ENCODE measurements at places on chromosomes 5 and 9.

- no peak for DNase-seq
Measured at GRCh38 chr9:98721643-98722042, 12.9 kb upstream of the GABBR2 start.

DNA sequence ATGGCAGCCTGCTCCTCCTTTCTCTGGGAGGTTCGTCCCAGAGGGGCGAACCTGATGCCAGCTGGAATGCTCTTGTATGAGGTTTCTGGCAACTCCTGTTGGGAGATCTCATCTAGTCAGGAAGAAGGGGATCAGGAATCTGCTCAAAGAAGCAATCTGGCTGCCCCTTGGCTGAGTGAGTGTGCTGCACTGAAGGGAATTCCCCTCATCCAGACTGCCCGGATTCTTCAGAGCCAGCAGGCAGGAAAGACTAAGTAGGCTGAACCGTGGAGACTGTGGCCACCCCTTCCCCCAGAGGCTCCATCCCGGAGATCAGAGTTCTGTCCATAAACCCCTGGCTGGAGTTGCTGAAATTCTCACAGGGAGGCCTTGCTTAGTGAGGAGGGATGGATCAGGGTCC lies 476.0 kb downstream of the CSNK1G3 start:
- DNase-seq = no peak

- no peak for DNase-seq
Measured at GRCh38 chr5:33319151-33319550, 121.6 kb upstream of the TARS1 start.

- DNase-seq = no peak
Measured at GRCh38 chr5:14965815-14966214, 94.2 kb upstream of the ANKH start.

DNA sequence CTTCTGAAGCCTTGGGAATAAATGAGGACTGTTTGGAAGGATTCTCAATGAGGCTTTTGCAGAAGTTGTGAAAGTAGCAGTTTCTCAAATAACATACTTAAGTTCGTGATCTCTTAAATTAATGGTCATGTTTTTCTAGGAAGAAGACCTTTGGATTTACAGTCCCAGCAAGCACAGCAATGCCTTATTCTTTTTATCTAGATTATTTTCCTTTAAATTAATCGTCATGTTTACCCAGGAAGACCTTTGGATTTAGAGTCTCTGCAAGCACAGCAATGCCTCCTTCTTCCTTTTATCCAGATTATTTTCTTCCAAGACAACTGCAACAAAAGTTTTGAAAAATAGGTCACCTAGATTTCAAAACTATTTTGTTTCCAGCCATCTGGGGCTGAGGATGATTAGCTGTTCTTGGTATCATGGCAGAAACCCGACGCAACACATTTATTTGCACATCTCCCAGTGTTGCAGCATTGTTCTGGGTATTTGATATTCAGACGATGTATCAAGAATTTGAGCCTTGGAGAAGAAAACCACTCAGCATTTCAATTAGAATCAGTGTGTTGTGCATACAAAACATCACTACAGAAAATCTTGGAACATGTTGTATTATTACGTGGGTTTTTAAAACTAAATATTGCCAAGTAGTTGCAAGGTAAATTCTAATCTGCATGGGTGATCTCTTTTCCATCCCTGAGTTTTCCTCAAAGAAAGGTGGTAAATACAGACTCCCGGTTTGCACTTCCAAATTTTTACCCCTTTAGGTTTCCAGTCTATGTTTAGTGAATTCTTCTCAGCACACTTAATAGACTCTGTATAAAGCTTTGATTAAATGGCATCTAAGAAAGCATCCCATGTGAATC lies 50.9 kb downstream of the JAKMIP2 start:
- no peak for DNase-seq

- DNase-seq = no peak
Measured at GRCh38 chr5:101067429-101067828, 164.3 kb upstream of the ST8SIA4 start.

DNA sequence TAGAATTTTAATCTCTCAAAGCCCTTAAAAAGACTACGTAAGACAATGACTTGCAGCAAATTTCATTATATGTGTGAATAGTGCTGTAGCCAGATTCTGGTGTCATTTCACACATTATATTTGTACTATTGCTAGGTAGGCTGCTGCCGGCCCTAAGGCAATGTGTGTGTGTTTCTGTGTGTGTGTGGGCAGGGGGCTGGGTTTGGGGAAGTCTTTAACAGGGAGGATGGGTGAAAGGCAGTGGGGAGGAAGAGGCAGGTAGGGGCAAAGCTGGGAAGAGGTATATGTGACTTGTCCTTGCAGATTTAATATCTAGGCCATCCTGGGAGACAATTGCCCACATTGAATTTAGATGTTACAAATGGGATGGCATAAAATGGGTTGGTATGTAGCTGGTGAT lies 130.8 kb downstream of the MACIR start:
- DNase-seq = no peak

DNA sequence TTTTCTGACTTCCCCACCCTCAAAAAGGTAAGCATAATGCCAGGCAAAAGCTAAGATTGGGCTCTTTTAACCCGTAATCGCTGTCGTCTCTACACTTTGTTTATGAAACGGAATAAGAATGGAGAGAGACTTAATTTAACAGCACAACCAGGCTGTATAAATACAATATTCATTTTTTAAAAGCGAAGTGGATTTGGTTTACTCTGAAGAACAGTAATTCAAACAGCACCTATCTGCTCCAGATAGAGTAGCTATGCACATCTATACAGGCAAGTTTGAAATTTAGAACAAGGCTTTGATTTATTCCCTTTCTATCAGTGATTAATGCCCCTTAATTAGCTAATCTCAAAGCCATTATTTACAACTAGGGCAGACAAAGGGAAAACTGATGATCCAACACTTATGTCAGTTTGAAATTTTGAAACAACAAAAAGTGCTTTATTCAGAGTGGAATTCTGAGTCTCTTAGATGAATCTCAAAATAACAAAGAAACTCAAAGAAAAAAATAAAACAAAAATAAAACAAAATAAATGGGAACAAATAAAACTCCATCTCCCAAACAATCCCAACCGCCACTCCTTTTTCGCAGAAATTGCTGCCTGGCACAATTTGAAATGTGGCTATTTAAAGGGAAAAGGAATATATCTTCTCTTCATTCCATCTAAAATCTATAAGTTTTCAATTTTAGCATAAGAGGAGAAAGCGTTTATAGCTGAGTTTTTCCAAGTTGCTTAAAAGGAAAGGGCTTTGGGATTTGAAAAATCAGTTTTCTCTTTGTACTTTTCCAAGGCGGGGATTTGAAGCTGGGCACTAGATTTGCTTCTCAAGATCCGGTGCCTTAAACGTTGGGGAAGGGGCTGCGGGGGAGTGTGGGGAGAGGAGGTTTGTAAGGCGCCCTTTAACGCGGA lies 298.6 kb downstream of the PARP8 start:
- no peak for DNase-seq

Measured in frontal cortex (tissue), 4 donors.